ENCODE measurements at places on chromosomes 13 and 19.
A peak's percentile ranks its signal among the peaks of the same experiment; 100 is the strongest.

GRCh38 chr19:39032063-39032918 is at the start of gene FBXO27:
Gene FBXO27, minus strand, starts transcription at chr19:39032549. Its CDS starts 322 bp downstream, at chr19:39032227.
- peak; percentile 42 for DNase-seq

GRCh38 chr19:47109541-47110375 is 3.8 kb downstream of the ZC3H4 start:
- DNase-seq = peak; percentile 56

- DNase-seq = no peak
Observed at GRCh38 chr19:33426621-33427361, 53.3 kb downstream of the CEBPG start.

DNA sequence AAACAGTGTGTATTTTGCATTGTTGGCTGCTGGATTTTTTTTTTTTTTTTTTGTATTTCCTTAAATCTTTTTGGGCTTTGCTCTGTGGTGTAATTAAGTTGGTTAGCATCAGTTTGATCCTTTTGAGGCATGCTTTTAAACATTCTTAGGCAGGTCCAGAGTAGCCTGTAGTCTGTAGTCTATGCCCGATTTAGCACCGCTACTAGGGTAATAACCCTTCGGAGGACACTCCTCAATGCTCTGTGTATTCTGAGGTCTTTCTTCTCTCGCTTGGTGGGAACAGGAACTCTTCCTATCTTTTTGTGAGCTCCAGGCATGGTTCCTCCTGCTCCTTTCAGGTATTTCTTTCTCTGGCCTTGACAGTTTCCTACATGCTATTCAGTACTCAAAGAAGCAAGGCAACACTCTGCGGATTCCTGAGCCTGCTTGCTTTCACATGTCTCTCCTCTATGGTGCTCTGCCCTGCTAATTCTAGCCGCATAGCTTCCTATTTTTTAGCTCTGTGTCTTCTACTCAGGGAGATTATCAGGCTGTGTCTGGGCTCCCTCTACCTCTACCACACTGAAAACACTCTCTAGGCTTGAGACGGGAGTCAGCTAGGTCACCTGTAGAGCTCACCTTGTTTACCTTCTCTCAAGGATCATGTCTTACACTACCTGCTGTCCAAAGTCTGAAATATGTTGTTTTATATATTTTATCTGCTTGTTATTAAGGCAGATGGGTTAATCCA is 195.1 kb downstream of the NDFIP2 start:
- DNase-seq = peak; percentile 64

DNA sequence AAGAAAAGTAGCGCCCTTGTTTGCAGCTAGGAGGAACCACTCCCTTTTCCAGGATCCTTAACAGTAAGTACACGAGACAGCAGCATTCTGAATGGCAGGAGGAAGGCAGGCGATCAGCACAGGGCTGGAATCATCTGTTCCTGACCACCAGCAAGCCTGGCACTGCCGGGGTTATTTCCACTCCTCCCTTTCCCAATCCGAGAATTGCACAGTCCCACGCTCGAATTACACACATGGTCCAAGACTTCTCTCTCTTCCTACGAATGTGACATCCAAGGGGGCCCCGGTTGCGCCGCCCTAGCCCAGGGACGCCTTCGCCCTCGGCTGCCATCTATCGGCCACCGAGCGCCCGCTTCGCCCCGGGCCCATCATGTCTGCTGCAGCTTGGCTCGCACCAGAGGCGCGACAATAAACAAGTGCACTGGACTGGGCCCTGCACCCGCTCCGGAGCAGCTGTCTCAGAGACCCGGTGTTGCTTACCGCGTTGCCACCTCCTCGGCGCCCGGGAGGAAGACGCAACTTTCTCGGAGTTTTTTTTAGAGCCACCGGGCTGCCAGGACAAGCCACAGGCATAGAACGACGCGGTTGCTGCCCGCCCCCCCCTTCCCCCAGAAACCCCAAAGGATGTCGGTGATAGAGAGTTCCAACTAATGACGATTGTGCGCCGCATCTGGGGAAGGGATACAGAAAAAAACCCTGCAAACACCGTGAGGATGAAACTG is at the start of gene SLITRK5:
TSS of gene SLITRK5 (plus strand) at position 341 of the 722 bp plus-strand sequence. CDS start 4,018 bp downstream, outside the sequence.
- peak; percentile 72 for DNase-seq

DNA sequence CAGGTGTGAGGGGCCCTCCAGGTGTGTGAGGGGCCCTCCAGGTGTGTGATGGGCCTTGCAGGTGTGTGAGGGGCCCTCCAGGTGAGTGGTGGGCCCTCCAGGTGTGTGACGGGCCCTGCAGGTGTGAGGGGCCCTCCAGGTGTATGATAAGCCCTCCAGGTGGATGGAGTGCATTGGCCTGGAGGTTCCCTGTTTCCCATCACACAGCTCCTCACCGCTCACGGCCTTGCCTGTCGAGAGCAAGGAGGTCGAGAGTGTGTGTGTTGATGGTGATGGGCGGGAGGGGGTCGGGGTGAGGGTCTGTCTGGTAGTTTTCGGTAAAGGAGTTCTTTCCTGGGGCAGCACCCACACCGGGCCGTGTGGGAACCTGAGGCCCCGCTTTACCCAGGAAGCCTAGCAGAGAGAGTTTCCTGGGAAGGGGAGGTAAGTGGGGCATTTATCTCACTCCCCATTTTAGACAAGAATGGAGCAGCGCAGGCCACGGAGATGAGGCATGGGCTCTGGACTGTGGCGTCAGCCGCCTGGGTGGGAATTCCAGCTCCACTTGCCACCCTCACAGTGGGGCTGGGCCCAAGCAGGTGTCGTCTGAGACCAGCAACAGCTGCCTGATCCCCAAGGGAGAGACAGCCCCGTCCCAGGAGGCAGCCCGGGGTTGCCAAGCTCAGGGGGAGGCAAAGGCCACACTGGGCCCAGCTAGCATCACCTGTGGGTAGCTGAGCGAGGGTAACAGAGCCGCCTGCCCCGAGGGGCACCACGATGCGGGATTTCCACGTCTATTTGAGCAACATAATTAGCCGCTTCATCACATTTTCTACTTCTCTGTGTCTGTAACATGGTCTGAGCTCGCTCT is 10.9 kb upstream of the GAS6 start:
- no peak for DNase-seq

- DNase-seq = no peak
Observed at GRCh38 chr19:29400917-29401711, 124.7 kb upstream of the VSTM2B start.

DNA sequence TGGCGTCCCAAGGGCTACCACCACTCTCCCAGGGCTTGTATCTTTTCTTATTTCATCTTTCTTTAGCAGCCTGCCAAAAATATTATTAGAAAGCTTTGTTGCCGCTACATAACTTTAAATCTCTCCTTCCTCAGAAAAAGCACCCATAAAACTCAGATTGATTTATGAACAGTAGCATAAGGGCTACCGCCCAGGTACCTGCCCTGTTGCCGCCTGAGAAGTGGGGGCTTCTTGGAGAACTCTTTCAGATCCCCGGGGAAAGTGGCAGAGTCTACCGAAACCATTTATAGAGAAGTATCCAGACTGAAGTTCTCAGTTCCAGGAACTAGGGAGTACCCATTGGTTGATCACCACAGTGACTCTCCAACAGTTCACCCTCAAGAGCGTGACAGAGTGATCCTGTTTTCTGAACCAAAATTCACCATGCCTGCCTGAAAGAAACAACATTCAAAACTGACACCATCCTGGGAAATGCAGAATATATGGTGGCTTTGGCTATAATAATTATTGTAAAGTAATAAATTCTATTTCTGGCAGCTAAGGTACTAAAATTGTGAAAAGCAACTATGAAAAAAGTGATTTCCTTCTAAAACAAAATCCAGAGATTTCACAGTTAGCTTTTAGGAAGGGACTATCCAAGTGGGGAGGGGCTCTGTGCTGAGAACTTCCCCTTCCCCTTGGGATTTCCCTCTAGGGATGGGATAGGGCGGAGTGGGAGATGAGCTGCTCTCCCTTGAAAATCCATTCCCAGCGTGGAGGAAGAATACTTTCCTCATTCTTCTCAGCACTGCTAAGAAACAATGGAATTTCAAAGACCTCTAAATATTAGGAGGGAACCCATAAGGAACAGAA is 877 bp upstream of the N4BP2L1 start:
- DNase-seq = no peak

DNA sequence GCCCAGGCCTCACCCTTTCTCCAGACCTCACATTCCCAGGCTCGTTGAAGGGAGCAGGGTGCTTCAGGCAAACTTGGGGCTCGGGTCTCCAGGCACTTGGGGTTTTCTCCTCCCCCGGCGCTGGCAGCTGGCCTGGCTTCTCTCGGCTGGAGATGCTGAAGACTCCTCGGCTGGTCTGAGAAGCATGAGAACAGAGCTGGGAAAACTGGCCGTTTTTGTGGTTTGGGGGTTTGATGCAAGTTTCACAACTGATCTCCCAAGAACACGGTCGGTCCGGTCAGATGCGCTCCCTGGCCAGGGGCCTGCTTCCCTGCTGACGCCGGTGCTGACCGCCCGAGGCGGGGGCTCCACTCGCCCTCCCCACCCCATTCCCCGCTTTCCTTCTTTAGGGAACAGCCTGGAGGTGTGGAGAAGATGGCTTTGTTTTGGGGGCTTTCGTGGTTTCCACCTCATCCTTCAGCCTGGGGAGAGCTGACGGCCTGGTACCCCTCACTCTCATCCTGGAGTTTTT is 35.3 kb downstream of the CEBPA start:
- DNase-seq = no peak

DNA sequence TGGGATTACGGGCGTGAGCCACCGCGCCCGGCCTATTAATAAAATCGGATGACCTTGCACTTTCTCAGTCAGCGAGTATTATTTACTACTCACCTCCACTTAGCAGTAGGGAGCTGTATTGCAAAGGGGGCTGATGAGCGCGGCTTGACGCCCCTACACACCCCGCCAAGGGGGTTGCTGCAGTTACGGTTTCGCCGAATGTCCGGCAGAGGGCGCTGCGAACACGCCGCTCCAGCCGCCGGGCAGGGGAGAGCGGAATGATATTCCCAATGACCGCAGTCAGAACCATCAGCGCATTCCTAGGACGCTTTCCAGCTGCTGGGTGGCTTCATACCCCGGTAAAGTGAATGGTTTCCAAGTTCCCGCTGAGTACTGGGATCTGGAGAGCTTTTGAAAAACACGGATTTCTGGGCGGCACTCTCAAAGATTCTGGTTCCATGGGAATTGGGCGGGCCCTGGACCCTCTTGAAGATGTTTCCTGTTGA is 30.0 kb upstream of the TPT1 start:
- DNase-seq = no peak

GRCh38 chr19:3095441-3096191 is 1.5 kb downstream of the GNA11 start:
- no peak for DNase-seq

- DNase-seq = no peak
Observed at GRCh38 chr19:51755571-51755970, 3.9 kb upstream of the FPR1 start.

- DNase-seq = no peak
Observed at GRCh38 chr13:38617936-38618335, 68.9 kb upstream of the FREM2 start.

DNA sequence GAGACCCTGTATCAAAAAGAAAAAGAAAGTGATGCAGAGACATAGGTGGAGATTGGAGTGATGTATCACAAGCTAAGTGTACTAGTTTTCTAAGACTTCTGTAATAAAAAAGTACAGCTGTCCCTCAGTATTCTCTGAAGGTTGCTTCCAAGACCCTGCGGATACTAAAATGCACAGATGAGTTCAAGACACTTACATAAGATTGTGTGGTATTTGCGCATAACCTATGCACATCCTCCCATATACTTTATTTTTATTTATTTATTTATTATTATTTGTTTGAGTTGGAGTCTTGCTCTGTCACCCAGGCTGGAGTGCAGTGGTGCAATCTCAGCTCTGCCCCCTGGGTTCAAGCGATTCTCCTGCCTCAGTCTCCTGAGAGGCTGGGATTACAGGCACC is 13.6 kb upstream of the HAS1 start:
- no peak for DNase-seq

GRCh38 chr19:15421721-15422260 is 3.0 kb upstream of the AKAP8L start:
- no peak for DNase-seq

- DNase-seq = no peak
Observed at GRCh38 chr19:6890401-6890913, 3.1 kb downstream of the ADGRE1 start.

GRCh38 chr13:93098972-93099371 is 127.6 kb upstream of the GPC6 start:
- DNase-seq = no peak

DNA sequence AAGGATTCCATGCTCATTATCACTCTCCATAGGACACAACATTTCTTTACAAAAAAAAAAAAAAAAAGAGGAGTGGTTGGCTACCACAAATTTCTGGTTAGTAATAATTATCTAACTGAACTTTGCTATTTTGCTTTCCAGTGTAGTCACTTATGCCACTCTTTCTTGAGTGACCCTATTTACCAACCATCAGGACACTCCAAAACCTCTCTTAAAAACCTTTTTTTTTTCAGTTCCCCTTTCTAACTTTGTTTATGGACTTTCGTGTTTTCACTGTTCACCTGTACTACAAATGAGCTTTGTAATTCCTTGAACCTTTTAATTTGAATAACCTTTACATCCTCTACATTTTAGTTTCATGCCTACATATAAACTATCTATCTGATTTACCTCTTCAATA is 686.5 kb upstream of the PCDH9 start:
- no peak for DNase-seq

GRCh38 chr13:72653506-72653905 is 73.9 kb downstream of the MZT1 start:
- DNase-seq = no peak

DNA sequence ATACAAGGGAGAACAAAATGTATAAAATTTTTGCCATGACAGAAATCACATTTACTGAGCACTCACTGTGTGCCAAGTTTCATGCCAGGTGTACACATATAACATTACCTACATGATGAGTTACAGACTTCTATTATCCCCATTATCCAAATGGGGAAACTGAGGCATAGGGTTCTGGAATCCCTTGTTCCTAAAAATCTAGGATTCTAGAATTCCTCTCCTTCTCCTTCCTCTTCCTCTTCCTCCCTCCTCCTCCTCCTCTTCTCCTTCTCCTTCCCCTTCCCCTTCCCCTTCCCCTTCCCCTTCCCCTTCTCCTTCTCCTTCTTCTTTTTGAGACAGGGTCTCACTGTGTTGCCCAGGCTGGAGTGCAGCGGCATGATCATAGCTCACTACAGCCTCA is 14.2 kb upstream of the BCL3 start:
- no peak for DNase-seq

DNA sequence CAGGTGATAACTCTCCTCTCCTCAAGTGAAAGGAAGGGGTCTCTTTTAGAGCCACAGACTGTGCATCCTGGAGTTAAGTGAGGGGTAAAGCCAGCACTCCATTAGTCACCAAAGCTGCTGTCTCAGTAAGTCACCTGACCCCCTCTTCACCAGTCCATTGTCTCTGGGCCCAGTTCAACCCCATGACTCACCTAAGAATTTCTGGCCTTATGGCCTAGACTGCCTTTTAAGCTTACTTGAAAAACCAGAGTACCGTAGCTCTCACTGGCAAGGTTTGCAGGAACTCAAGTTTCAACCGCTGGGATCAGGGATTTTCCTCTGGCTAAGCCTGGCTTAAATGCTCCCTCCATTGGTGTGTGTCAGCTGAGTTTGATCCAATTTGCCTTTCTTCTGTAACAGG is 23.4 kb upstream of the EID2 start:
- no peak for DNase-seq

DNA sequence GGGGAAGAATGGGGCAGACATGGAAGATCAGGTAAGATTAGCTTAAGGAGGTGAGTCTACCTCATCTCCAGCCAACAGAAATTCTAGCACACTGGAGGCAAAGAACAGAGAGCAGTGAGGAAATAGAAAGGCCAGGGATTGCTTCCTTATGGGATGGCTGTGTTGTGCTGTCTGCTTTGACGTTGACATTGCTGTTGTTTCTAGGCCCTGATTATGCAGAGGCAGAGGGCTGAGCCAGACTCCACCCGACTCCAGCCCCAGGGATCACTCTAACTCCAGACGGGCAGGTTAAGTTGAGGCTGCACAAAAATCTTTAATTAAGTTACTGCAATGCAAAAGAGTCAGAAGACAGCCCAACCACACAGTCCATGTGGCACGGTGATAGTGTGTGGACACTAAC is 24.1 kb downstream of the CRYL1 start:
- no peak for DNase-seq

Measured in foreskin keratinocyte (primary cell).